ENCODE measurements at places on chromosomes 2 and 18.

DNA sequence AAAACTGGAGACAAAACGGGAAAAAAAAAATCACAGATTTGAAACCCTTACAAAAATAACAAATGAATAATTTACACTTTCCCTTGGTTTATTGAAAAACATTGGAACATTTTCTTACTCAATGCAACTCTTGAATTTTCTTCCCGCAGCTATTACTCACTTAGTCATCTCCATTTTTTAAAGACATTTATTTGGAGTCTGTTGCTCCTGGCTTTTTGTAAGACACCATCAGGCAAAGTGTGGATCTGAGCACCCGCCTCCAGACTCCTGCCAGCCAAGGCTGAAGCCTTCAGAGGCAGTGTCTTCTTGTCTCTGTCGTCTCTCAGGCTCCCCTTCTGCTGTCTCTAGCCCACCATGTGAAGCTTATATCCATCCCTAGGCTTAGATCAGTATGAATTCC, 46.2 kb downstream of the TRIB2 start:
- DNase-seq: no peak

GRCh38 chr2:28095622-28096021, 205.1 kb downstream of the BABAM2 start:
- no peak for DNase-seq

- DNase-seq: no peak
These were observed 11.9 kb downstream of the IL1B start for GRCh38 chr2:112824694-112825085.

GRCh38 chr2:29477186-29477585, 362.0 kb downstream of the CLIP4 start:
- no peak for DNase-seq

DNA sequence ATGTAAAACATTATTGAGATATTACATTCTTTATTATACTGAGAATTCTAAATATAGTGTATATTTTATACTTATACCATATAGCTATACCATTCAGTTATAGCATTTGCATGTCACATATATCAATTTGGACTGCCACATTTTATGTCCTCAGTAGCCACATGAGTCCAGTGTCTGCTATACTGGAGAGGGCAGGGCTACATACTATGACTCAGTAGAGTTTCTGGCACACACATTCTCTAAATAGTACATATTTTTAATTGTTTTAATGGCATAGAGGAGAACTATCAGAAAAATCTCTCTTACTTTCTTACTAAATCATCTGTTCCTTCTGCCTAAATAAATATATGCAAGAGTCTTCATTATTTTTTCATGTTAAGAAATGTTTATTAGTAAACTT, 55.4 kb upstream of the COL5A2 start:
- no peak for DNase-seq

- no peak for DNase-seq
These were observed 14.2 kb upstream of the FAP start for GRCh38 chr2:162257425-162257824.

DNA sequence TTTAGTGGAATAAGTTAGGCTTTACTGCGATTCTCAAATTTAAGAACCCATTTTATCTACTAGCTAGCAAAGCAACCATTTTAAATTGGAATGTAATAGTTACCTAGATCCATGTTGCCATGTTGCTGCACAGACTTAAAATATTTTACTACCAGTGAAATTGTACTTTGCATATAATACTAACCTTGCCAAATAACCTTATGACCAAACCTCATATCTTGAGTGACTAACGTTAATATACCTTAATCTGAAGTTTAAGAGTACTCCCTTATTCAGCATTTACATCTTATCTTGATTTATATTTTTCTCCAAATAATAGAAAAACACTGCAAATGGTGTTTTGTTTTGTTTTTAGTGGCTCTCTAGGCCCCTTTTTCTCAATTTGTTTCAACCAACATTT, 50.3 kb upstream of the NAB1 start:
- DNase-seq: no peak

- DNase-seq: no peak
These were observed 83.4 kb upstream of the RGPD5 start for GRCh38 chr2:109710505-109711229.

- no peak for DNase-seq
These were observed 41.4 kb downstream of the CRIM1 start for GRCh38 chr2:36396878-36397539.

- no peak for DNase-seq
These were observed 106.4 kb downstream of the PID1 start for GRCh38 chr2:229164545-229165249.

- no peak for DNase-seq
These were observed 105.2 kb upstream of the TFCP2L1 start for GRCh38 chr2:121390082-121390692.

DNA sequence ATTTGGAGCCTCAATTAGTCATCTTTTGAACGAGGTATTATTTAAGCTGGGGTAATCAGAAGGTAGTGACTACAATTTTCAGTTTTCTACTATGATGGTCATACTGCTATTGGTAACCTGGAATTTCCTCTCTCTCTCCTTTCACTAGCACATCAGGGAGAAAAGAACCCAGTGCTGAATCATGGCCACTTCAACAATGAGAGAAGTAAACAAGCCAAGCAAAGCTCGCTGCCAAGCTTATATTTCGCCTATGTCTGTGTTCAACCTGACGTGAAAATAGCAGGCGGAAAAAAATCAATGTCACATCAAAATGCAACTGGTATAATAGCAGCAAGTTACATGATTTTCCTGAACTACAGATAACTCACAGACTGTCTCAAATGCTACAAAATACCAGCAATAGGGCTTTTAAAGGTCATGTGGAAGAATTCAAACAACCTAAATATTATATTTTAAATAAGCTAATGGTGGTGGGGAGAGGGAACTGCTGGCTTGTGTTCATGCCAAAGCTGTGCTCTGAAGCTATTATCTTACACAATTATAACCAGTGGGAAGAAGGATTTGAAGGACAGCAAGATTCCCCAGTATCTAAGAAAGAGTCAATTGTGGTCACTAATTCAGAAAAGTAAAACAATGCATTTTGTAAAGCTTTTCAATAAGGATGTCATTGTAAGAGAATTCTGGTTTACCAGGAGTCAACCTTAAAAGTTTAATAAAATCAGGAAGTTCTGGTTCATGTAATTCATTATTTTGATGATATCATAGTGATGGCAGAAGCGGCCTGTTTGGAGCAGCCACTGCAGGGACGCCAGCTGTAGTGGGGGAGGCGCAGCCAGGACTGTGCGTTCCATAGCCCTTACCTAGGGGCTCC, 38.0 kb downstream of the RNF152 start:
- no peak for DNase-seq

- no peak for DNase-seq
These were observed 74.1 kb downstream of the PIK3C3 start for GRCh38 chr18:42029092-42029491.

- DNase-seq: no peak
These were observed 201.7 kb upstream of the MGAT5 start for GRCh38 chr2:134052173-134052572.

- DNase-seq: no peak
These were observed 62.7 kb upstream of the CTDP1 start for GRCh38 chr18:79616651-79617510.

DNA sequence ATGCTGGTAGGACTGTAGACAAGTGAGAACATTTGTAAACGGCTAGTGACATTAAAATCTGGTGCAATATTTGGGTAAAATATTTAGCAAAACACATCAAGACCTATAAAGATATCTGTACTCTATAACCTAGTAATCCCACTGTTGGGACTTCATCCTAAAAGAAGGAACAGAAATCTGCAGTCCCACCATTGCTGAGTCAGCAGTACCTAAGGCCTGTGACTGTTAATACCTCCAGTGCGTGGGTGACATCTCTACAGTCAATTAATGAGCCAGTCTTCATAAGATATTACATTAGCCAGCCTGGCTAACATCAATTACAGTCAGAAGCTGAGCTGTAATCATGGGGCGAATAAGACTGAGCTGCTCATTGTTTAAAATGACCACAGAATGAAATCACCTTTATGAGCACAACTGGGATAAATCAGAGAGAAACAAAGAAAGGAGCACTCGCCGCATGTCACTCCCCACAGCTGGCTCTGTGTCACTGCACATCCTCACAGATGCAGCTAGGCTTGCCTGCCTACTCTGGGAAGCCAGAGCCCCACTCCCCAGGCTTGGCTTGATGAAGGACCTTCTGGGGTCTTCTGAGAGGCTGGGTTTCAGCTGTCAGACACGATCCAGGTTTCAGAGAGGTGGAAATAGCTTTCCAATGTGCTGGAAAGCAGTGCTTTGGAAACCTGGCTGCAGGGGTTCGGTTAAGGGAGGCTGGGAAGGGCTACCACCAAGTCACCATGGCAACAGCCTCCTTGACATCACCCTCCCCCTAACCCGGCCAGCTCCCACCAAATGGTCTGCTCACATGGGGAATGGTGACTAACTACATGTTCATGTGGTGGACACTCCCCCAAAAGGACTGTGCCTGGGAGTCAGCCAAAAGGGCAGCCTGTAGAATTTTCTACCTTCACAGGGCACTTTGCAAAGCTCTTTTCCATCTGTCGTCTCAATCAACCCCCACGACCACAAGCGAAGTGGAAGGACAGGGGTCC, 145.0 kb downstream of the ZBTB7C start:
- no peak for DNase-seq

DNA sequence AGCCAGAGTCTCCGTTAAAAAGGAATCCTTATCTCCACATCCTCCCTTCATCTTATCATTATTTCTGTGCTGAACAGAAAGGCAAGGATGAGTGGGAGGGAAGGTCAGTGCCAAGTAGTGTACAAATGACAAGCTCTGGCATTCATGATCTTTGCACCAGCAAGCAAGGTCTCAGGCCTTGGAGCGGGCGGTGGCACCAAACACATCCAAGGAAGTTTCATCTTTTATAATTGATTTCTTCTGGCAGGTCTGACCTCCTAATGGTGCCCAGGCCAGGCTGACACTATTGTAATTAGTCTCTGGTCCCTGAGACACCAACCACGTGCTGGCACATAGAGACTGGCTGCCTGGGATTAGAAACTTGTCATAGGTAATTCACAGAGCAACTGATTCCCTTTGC, 336.6 kb downstream of the EN1 start:
- no peak for DNase-seq

GRCh38 chr2:7879483-7879835, 802.4 kb upstream of the ID2 start:
- no peak for DNase-seq

- DNase-seq: no peak
These were observed 202.4 kb downstream of the ZNF407 start for GRCh38 chr18:74800098-74800497.

GRCh38 chr2:25585189-25585588, 88.2 kb downstream of the DTNB start:
- no peak for DNase-seq

GRCh38 chr2:150141226-150142001, 346.1 kb downstream of the RND3 start:
- no peak for DNase-seq

GRCh38 chr2:73851274-73851673, 22.5 kb downstream of the STAMBP start:
- DNase-seq: no peak

GRCh38 chr2:181895818-181896217, 4.3 kb downstream of the ITPRID2 start:
- no peak for DNase-seq

DNA sequence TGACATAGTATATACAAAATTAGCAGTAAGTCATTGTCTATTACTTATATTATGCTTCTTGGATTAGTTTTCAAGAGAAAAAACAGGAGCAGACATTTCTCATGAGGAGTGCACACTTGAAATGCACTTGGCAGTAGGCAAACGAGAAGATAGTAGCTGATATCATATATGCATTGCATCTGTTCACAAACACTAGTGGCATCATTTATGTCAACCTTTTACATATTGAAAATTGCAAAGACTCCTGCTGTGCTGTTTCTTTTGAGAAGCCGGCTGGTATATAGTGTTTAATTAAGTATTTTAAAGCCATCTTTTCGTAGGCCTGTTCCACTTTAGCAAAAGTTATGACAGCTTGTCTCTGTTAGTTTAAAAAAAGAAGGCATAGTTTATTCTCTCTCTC, 58.4 kb upstream of the SLC8A1 start:
- DNase-seq: no peak

DNA sequence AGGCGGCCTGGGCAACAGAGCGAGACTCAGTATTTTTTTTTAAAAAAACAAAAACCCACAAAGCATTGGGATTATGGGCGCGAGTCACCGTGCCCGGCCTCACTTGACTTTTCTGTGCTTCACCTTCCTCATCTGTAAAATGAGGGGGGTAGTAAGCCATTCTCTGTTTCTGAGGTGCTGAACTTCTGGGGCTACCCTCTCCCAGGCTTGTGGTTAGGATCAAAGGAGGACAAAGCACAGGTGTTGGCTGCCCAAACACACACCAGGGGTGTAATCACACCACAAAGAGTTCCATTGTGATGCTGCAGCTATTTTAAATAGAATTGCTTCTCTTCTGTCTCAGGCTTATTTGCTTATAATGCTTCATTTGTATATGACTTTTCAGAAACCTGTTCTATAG, 35.8 kb upstream of the INHBB start:
- DNase-seq: no peak

GRCh38 chr2:12734914-12735654, 18.3 kb downstream of the TRIB2 start:
- no peak for DNase-seq

- DNase-seq: no peak
These were observed 67.8 kb upstream of the MAP4K3 start for GRCh38 chr2:39504790-39505335.

GRCh38 chr2:19854596-19855541, 46.9 kb downstream of the TTC32 start:
- no peak for DNase-seq

DNA sequence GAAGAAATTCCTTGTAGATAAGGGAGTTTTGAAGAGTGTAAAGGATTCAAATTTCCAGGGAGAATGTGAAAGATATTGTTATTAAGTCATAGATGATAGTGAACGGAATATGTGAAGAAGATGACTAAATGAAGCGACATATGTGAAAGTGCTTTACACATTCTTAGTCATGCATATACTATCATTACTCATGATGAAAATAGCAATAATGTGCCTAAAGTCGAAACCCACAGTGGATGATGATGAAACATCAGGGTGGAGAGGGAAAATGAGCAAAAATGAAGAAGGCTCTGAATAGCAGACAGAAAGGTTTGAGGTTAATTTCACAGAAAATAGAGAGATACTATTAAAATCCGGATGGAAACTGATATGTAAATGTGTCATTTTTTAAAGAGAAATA, 1237.1 kb downstream of the LRP1B start:
- DNase-seq: no peak

DNA sequence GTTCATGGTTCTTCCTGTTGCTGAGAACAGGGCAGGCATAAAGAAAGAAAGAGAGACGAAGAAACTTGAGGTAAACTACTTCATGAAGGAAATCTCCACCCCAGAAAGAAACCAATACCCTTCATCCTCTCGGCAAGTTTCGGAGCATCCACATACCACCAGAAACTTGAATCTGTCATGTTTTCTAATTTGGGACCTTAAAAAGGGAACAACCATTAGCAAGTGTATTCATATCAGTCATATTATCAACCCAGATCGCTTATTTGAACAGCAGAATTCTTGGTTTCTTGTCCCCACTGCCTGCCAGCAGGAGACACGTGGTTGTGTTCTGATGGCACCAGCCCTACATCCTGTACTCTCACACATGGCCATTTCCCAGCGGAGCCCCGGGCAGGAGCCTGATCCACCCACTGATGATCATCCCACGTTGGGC, 53.2 kb upstream of the FZD7 start:
- DNase-seq: no peak

GRCh38 chr2:238948765-238949641, 101.1 kb downstream of the TWIST2 start:
- DNase-seq: no peak
